ENCODE measurements at places on chromosomes 4 and X. TPM values are rescaled to one million over a fixed set of nuclear protein-coding genes. Genes with fewer than 3 reads are reported as not detected.
A peak's percentile ranks its signal among the peaks of the same experiment; 100 is the strongest.

Gene KDR
- total RNA-seq: 32.3 TPM

Gene ITGB1BP2
- total RNA-seq: 126 TPM

DNA sequence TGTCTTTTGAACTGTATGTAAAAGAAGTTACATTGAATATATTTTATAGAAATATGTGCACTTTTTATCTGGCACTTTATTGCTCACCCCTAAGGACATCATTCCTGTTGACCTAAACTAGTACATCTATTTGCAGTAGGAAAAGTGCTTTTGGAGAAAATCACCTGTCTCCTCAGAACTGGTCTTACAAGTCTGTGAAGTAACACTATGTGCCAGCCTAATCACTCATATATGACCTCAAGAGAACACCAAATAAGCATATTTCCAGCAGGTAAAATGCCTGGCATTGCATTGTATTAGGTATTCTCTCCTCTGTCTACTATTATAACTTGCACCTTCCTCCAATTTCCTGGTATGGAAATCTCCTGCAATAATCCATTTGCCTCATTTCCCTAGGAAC, 4.0 kb upstream of the GASK1B start:
- no peaks in the 10 kb centered on the region for H3K27me3 ChIP-seq
- no peak overlapping the region for H3K4me3 ChIP-seq
- DNase-seq: no peak
- no peaks in the 10 kb centered on the region for H3K36me3 ChIP-seq
- H3K27ac ChIP-seq: peak overlapping the region; percentile 19

DNA sequence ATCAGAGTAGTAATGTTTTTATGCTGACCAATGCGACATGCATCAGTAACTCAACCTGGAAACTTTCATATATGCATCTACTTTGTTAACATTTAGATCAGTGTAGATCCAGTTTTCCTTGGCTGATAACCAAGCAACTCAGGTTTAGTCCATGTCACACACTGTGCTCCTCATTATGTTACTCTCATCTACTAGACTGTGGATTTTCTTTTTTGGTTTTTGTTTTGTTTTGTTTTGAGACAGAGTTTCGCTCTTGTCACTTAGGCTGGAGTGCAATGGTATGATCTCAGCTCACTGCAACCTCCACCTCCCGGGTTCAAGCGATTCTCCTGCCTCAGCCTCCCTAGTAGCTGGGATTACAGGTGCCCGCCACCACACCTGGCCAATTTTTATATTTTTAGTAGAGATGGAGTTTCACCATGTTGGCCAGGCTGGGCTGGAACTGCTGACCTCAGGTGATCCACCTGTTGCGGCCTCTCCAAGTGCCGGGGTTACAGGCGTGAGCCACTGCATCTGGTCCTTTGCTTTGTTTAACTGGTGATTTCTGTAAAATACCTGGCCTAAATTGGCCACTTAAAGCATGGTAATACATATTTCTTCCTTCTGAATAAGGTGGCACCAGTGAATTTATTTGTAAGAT, 48.6 kb downstream of the SMARCAD1 start:
- no peaks in the 10 kb centered on the region for H3K27me3 ChIP-seq
- DNase-seq: no peak
- H3K4me3 ChIP-seq: no peak overlapping the region
- H3K27ac ChIP-seq: no peak overlapping the region
- H3K4me1 ChIP-seq: no peaks in the 10 kb centered on the region
- peaks cover 37% of the 10 kb centered on the region for H3K36me3 ChIP-seq

- no peaks in the 10 kb centered on the region for H3K27me3 ChIP-seq
- no peak for DNase-seq
- no peaks in the 10 kb centered on the region for H3K4me1 ChIP-seq
- H3K36me3 ChIP-seq: no peaks in the 10 kb centered on the region
- H3K27ac ChIP-seq: no peak overlapping the region
These were observed 164.0 kb upstream of the TRAM1L1 start for GRCh38 chr4:117249333-117249732.

- H3K27ac ChIP-seq: no peak overlapping the region
- H3K4me1 ChIP-seq: no peaks in the 10 kb centered on the region
- H3K4me3 ChIP-seq: no peak overlapping the region
- DNase-seq: no peak
- H3K27me3 ChIP-seq: no peaks in the 10 kb centered on the region
- no peaks in the 10 kb centered on the region for H3K36me3 ChIP-seq
These were observed 29.0 kb upstream of the CLNK start for GRCh38 chr4:10713591-10713990.

- no peaks in the 10 kb centered on the region for H3K4me1 ChIP-seq
- no peak overlapping the region for H3K27ac ChIP-seq
- no peaks in the 10 kb centered on the region for H3K27me3 ChIP-seq
- H3K4me3 ChIP-seq: no peak overlapping the region
- H3K36me3 ChIP-seq: peaks cover 23% of the 10 kb centered on the region
- no peak for DNase-seq
These were observed 77.5 kb downstream of the MSN start for GRCh38 chrX:65744965-65745364.

DNA sequence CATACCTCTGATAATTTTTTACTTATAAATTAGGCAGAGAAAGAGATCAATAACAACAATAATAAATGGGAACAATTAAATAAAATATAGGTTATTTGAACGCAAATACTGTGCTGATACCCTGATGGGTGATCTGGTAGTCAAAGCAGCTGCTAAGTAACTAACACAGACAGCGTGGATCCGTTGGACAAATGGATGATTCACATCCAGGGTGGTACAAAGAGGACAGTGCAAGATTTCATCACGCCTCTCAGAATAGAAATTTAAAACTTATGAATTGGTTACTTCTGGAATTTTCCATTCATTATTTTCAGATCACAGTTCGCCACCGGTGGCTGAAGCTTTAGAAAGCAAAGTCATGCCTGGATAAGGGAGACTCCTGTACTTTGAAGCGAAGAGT, 1066.0 kb upstream of the ADGRL3 start:
- no peak overlapping the region for H3K27ac ChIP-seq
- H3K36me3 ChIP-seq: no peaks in the 10 kb centered on the region
- H3K27me3 ChIP-seq: no peaks in the 10 kb centered on the region
- no peak for DNase-seq
- no peaks in the 10 kb centered on the region for H3K4me1 ChIP-seq
- H3K4me3 ChIP-seq: no peak overlapping the region

- no peaks in the 10 kb centered on the region for H3K36me3 ChIP-seq
- peak overlapping the region; percentile 63 for H3K27ac ChIP-seq
- peak; percentile 45 for DNase-seq
- no peak overlapping the region for H3K4me3 ChIP-seq
- H3K27me3 ChIP-seq: no peaks in the 10 kb centered on the region
- H3K4me1 ChIP-seq: peaks cover 95% of the 10 kb centered on the region
These were observed 77.6 kb downstream of the AFF1 start for GRCh38 chr4:87012265-87012953.

- DNase-seq: no peak
- no peaks in the 10 kb centered on the region for H3K36me3 ChIP-seq
- no peaks in the 10 kb centered on the region for H3K27me3 ChIP-seq
- no peak overlapping the region for H3K4me3 ChIP-seq
These were observed 8.8 kb downstream of the DDX53 start for GRCh38 chrX:23008431-23009099.

GRCh38 chrX:100812216-100813158, 7.7 kb upstream of the CSTF2 start:
- no peaks in the 10 kb centered on the region for H3K4me1 ChIP-seq
- H3K4me3 ChIP-seq: no peak overlapping the region

DNA sequence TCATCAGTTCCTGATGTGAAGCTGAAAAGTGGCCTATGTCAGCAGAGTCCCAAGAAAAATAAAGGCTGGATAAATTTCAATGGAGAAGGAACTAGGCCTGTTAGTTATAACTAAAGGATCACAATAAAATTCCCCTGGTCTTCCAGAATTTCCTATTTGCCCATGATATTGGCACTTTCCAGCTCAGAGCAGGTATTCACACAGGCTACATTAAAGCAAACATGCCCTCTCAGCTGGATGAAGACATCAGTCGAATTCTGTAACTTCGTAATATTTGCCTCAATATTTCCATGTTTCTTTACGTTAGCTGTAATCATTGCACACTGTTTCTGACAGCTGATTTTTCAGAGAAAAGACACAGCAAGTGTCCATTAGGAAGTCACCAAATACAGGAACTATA, 9.5 kb downstream of the HPGD start:
- H3K4me3 ChIP-seq: no peak overlapping the region
- H3K4me1 ChIP-seq: peaks cover 15% of the 10 kb centered on the region
- H3K27ac ChIP-seq: no peak overlapping the region

DNA sequence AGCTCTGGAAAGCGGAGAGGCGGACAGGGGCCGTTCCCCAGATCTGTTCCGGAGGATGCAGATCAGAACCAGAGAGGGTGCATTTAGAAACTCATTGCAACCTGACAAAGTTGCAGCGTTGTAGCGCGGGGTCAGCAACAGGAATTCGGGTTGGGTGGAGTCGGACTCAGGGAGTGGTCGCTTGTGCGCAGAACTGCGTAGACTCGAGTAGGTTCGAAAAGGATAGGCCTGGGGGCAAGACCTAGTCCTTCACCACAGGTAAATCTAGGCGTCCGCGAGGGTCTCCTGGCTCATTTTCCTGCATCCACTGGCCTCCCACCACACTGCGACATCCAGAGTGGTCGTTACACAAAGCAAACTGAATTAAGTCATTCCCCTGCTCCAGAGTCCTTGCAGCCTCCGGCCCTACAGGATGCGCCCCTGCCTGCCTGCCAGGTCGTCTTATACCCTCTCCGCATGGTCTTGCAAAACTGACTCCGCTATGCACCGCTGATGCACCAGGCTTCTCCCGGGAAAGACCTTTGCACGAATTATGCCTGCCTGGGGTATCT, 4.7 kb upstream of the ZNF518B start:
- H3K4me1 ChIP-seq: peaks cover 13% of the 10 kb centered on the region
- peaks cover 49% of the 10 kb centered on the region for H3K27me3 ChIP-seq
- H3K4me3 ChIP-seq: peak overlapping the region; percentile 35
- no peak overlapping the region for H3K27ac ChIP-seq
- DNase-seq: no peak

DNA sequence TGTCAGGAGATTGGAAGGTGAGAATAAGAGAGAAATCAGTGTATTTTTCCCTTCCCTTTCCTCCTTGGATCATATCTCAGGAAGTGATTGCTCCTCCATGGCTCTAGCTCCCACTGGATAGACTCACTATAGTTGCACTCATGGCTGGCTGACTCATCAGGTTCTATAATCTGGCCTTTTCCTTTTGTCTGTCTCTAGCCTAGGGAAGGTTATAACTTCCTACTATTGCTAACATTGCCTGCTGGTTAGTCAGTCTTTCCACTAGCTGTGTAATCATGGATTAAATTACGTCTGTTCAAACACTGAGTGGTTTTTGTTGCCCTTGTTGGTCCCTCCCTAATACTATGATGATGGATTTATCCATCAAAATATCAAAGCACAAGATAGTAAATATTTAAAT, 195.5 kb upstream of the VEGFC start:
- no peaks in the 10 kb centered on the region for H3K36me3 ChIP-seq
- H3K4me1 ChIP-seq: no peaks in the 10 kb centered on the region
- no peak for DNase-seq
- H3K27me3 ChIP-seq: no peaks in the 10 kb centered on the region

GRCh38 chr4:88457307-88458103, 586 bp downstream of the HERC5 start:
- peak; percentile 54 for DNase-seq
- H3K27me3 ChIP-seq: no peaks in the 10 kb centered on the region
- peak overlapping the region; percentile 89 for H3K27ac ChIP-seq
- no peaks in the 10 kb centered on the region for H3K36me3 ChIP-seq

DNA sequence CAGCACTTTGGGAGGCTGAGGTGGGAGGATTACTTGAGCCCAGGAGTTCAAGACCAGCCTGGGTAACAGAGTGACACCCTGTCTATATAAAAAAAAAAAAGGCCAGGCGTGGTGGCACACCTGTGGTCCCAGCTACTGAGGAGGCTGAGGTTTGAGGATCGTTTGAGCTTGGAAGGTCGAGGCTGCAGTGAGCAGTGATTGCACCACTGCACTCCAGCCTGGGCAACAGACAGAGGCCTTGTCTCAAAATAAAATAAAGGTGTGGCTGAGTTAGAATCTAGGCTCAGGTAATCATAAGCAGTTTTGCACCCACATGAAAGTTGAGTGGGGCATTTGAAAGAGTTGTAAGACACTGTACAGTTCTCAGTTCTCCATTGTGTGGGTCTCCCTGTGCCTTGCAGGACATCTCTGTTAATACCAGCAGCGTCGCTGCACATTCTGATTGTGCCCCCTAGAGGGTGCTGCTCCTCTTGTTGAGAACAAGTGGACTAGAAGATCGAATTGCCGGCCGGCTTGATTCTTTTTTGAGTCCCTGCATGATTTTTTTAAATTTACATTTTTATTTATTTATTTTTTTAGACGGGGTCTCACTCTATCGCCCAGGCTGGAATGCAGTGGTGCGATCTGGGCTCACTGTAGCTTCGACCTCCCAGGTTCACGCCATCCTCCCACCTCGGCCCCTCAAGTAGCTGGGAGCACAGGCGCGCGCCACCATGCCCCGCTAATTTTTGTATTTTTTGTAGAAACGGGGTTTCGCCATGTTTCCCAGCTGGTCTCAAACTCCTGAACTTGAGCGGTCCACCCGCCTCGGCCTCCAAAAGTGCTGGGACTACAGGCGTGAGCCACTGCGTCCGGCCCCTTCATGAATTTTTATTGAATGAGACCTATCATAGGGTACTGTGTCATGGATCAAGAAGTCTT, 73.6 kb upstream of the RBMX start:
- DNase-seq: peak; percentile 70
- H3K36me3 ChIP-seq: no peaks in the 10 kb centered on the region
- H3K27ac ChIP-seq: no peak overlapping the region
- H3K4me3 ChIP-seq: no peak overlapping the region
- no peaks in the 10 kb centered on the region for H3K4me1 ChIP-seq

- no peaks in the 10 kb centered on the region for H3K27me3 ChIP-seq
- H3K4me3 ChIP-seq: no peak overlapping the region
- peaks cover 18% of the 10 kb centered on the region for H3K4me1 ChIP-seq
- H3K36me3 ChIP-seq: no peaks in the 10 kb centered on the region
- no peak overlapping the region for H3K27ac ChIP-seq
- no peak for DNase-seq
These were observed 4.3 kb upstream of the SCD5 start for GRCh38 chr4:82802911-82803310.

All from stomach (tissue), 19 donors.